Breast epithelium (tissue), 4 donors: ENCODE measurements at places on chromosomes 7 and 10. TPM values are rescaled to one million over a fixed set of nuclear protein-coding genes. Genes with fewer than 3 reads are reported as not detected.

DNA sequence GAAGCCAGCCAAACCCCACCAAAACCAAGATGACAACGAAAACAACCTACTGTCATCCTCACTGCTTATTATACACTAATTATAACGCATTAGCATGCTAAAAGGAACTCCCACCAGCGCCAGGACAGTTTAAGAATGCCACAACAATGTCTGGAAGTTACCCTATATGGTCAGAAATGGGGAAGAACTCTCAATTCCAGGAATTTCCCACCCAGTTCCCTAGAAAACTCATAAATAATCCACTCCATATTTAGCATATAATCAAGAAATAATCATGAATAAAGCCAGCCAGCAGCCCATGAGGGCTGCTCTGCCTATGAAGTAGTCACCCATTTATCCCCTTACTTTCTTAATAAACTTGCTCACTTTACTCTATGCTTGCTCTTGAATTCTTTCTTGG, 20.8 kb downstream of the MICU1 start:
- H3K4me1 ChIP-seq, result no peaks in the 10 kb centered on the region
- no peaks in the 10 kb centered on the region for H3K27me3 ChIP-seq
- H3K4me3 ChIP-seq, result no peak overlapping the region
- no peak for DNase-seq

GRCh38 chr7:84912993-84913635, 273.7 kb downstream of the SEMA3D start:
- H3K27ac ChIP-seq, result no peak overlapping the region
- no peaks in the 10 kb centered on the region for H3K36me3 ChIP-seq
- H3K27me3 ChIP-seq, result no peaks in the 10 kb centered on the region
- H3K4me1 ChIP-seq, result no peaks in the 10 kb centered on the region
- H3K4me3 ChIP-seq, result no peak overlapping the region

DNA sequence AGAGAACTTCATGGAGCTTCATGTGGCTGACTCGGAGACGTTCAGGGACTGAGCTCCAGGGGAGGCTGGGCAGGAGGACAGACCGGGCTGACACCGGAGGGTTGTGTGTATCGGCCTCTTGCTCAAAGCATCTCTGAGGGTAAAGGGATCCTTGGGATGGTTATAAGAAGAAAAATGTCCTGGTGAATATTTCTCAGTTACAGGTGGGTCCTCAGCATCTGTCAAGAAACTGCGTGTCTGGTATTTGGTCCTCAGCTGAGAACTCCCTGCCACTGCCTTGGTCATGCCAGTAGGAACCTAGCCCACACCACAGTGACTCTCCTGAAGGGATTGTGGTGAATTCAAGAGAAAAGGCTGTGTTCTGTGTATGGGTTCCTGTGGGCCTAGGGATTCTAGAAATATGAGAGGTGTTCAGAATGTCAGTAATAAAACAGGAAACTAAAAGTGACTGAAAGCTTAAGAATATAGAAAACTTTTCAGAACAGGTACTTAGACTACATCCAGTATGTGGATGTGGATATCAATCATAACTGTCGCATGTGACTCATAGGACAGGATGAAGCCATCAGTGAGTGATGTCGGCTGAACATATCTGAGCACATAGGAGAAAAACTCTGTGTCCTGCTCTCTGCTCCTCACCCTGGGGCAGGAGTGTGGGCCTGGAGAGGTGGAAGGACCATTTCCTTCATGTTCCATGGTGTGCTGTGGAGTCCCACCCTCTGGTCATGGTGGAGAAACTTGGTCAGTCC, 28.4 kb downstream of the MBL2 start:
- DNase-seq, result no peak
- H3K4me1 ChIP-seq, result no peaks in the 10 kb centered on the region
- H3K27me3 ChIP-seq, result no peaks in the 10 kb centered on the region

GRCh38 chr10:132528064-132528691, 9.4 kb upstream of the INPP5A start:
- no peak overlapping the region for H3K4me3 ChIP-seq
- no peaks in the 10 kb centered on the region for H3K27me3 ChIP-seq
- no peak overlapping the region for H3K27ac ChIP-seq
- H3K36me3 ChIP-seq, result no peaks in the 10 kb centered on the region
- no peaks in the 10 kb centered on the region for H3K4me1 ChIP-seq

DNA sequence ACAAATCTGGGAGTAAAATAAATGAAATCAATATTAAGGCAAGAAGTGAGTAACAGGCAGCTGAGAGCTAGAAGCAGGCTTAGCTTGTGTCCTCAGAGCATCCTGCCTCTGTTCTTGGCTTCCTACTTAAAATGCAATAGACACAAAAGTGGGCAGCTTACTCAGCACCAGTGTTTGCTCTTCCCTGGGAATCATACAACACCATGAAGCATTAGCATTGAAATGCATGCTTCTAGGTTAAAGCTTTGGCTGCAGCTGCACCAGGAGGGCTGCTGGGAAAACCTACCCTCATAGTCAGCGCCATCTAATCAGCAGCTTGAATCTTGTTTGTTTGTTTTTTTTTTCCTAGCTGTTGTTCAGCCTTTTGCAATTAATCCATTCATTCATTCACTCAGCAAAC, 104.2 kb upstream of the VWC2 start:
- no peaks in the 10 kb centered on the region for H3K27me3 ChIP-seq
- H3K36me3 ChIP-seq, result no peaks in the 10 kb centered on the region
- no peak overlapping the region for H3K27ac ChIP-seq
- H3K4me3 ChIP-seq, result no peak overlapping the region
- DNase-seq, result no peak

GRCh38 chr7:22584179-22584578, 84.2 kb upstream of the STEAP1B start:
- H3K27me3 ChIP-seq, result no peaks in the 10 kb centered on the region
- H3K36me3 ChIP-seq, result no peaks in the 10 kb centered on the region
- no peak for DNase-seq
- H3K4me1 ChIP-seq, result no peaks in the 10 kb centered on the region
- no peak overlapping the region for H3K27ac ChIP-seq

DNA sequence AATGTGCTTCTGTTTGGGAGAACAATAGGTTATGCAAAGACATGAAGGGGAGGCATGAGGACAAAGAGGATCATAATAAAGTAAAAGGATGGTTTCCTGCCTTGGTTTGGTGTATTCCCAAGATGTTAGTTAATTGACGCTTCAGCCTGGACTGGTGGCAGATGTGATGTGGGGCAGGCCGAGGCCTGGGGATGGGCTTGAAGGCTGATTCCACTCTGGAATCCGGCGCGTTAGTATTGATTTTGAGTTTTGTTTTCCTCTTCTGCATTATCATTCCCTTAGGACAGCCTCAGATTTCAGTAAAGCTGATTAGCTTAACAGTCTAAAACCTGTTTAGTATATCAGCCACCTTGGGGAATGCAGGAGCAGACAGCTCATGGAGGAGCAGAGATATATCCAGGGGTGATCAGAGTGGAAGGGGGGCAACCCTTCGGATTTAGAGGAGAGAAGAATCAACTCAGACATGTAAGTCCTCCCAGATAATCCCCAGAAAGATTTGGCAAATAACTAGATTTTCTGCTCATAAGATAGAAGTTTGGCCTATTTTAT, 159.8 kb upstream of the MTPN start:
- no peaks in the 10 kb centered on the region for H3K4me1 ChIP-seq
- H3K27me3 ChIP-seq, result no peaks in the 10 kb centered on the region
- H3K4me3 ChIP-seq, result no peak overlapping the region

DNA sequence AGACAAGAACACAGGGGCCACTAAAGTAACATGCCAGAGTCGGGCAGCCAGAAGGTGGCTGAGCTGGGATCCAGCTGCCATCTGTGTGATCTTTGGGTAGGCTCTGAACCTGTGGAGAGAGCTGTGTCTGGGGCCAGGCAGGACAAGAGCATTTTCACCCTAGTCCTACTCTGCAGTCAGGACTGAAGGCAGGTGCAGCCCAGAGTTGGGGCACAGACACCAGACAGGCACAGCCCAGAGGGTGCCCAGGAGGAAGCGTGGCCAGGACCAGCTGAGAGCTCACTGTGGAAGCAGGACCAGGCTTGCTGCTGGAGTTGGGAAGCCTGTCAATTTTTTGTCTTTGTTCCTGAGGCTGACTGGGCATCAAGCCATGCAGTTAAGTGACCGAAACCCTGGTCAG, 113.6 kb downstream of the ADCY1 start:
- DNase-seq, result no peak
- H3K27me3 ChIP-seq, result no peaks in the 10 kb centered on the region
- H3K4me3 ChIP-seq, result no peak overlapping the region
- no peaks in the 10 kb centered on the region for H3K36me3 ChIP-seq
- H3K27ac ChIP-seq, result no peak overlapping the region

DNA sequence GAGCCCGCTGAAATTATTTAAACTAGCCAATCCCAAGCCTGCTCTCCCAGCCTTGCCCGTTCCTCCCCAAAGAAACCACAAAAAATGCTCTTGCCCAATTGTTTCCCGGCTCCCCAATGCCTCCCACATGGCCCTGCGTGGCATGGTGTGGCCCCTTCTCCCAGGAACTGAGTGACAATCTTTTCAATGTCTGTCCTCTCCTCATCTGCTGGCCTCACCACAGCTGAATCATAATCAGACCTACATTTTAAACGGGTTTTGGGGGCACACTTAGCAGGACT, 201.5 kb downstream of the PRPF18 start:
- H3K4me3 ChIP-seq, result no peak overlapping the region
- H3K4me1 ChIP-seq, result no peaks in the 10 kb centered on the region
- DNase-seq, result no peak
- no peaks in the 10 kb centered on the region for H3K27me3 ChIP-seq
- no peak overlapping the region for H3K27ac ChIP-seq

DNA sequence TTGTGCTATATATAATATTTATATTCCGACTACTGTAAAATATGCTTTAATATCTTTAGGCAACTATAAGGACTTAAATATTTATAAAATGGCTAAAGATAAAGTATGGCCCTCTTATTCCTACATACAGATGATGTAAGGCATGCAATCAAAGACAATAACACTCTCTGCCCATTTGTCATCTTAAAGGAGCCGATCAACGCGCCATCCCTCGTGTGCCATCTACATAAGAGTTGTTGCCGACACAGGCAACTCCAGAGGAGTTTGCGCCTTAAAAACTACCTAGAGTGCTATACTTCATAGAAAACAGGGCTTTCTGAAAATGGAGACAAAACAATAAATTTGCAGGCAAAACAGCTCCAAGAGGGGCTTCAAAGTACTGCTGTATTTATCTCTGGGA, 709.0 kb downstream of the KCNMA1 start:
- H3K4me1 ChIP-seq, result no peaks in the 10 kb centered on the region
- H3K36me3 ChIP-seq, result no peaks in the 10 kb centered on the region
- H3K27me3 ChIP-seq, result no peaks in the 10 kb centered on the region
- no peak overlapping the region for H3K4me3 ChIP-seq

- no peak overlapping the region for H3K4me3 ChIP-seq
- no peaks in the 10 kb centered on the region for H3K36me3 ChIP-seq
- no peak overlapping the region for H3K27ac ChIP-seq
These were observed 116.2 kb upstream of the MKX start for GRCh38 chr10:27861781-27862180.

DNA sequence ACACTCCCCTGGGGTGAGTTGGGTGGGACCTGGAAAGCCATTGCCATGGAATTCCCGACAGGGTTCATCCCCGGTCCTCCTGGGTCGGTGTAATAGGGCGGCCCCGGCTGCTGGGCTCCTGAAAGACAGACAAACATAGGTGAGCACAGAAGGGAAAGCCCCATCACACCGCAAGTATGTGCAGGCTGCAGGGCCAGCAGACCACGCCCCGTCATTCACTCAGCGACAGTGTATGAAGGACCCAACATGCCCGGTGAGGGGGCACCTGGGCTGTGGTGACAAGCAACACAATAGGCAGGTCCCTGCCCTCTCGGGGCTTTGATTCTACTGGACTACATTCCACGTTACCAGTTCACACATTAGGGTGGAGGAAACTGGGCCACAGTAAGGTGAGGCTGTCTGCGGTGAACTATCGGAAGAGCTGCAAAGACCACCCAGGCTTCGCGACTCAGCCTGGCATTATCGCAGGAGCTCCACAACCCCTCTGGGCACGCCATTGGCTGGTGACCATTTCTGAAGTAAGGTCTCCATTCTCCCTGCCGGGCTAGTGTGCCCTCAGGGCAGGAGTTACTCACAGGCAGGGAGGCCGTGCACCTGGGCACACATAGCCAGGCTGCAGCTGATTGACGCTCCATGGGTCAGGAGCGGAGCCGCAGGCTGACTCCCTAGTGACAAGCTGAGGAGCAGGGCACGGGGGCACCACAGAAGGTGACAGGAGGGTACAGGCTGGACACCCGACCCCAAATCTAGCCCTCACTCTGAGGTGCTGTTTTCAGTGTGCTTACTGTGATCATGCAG, 99.2 kb downstream of the VOPP1 start:
- no peaks in the 10 kb centered on the region for H3K27me3 ChIP-seq
- no peaks in the 10 kb centered on the region for H3K4me1 ChIP-seq
- no peak for DNase-seq
- H3K36me3 ChIP-seq, result no peaks in the 10 kb centered on the region
- no peak overlapping the region for H3K27ac ChIP-seq

DNA sequence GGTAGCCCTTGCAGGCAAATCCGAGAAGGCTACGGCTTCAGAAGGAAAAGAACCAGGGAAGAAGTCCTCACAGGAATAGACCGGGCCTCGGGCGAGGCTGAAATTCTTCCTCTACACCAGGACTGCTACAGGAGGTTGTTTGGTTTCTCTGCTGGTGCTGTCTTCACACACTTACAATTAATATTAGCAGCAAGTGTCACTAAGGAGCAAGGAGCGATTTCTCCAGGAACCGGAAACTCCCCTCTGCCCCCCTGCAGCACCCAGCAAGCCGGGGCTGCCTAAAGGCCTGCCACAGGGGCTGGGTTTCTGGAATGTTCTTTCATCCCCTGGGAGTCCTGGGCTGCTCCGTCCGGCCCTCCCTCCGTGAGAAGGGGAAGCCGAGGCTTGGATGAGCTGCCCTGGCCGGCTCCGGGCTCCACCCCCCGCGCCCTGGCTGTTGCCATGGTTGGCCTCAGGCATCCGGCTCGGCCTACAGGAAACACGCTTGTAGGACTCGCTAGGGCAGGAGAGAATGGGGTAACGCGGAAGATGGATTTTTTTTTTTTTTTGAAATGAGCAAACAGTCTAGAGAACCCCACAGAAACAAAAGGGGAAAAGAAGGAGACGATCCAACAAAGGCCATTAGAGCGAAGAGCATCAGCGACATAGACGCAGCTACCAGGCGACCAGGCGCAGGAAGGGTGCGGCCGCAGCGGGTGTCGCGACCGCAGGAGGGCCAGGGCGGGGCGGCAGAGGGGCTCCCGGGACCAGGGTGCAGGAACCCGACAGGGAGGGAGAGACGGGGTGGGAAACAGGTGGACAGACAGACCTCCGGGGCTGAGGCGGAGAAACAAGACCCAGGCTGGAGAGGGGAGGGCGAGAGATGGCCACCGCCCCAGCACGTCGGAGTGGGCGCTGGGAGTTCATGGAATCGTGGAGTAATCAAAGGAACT, 33.0 kb downstream of the EN2 start:
- DNase-seq, result no peak
- H3K27ac ChIP-seq, result no peak overlapping the region
- no peaks in the 10 kb centered on the region for H3K4me1 ChIP-seq
- H3K36me3 ChIP-seq, result no peaks in the 10 kb centered on the region
- no peaks in the 10 kb centered on the region for H3K27me3 ChIP-seq

FAM237B gene
- total RNA-seq, result 0.15 TPM

CCDC172 gene
- not detected for total RNA-seq

CLCN1 gene
- total RNA-seq, result not detected

C10orf120 gene
- total RNA-seq, result not detected

CYP26A1 gene
- total RNA-seq, result 0.33 TPM

CALML5 gene
- total RNA-seq, result 31.1 TPM
